ENCODE measurements at places on chromosomes 3 and 15. TPM values are rescaled to one million over a fixed set of nuclear protein-coding genes. Genes with fewer than 3 reads are reported as not detected.

Gene OR5AC2
- polyA plus RNA-seq: not detected

DNA sequence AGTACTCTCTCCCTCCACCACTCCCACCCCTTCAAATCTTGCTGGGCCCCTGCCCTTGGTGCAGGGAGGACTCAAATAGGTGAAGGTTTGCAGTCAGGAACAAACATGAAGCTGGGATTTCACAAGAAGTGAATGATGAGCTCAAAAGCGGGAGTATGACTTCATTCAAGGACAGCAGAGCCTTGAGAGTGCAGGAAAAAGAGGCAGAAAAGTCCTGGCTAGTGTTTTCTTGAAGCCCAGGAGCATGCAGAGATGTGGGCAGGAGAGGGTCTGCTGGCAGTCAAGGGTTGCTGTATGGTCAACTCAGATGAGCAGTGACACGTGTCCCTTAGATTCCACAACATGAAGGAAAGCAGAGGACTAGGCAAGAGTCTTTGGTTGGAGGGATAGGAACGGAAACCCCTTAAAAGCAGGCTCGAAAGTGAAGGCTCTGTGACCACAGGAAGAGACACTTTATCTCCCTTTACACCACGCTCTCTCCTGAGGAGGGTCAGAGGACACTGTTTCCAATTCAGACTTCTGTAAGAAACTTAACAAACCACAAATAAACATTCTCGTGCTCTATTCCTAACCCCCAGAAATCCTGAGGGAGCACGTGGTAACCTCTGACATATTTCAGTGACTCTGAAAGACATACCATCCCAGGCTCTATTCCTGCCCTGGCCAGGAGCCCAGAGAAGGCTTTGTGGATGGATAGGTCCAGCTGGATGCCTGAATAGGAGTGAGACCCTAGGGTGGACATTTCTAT lies 168.0 kb upstream of the NDN start:
- DNase-seq: no peak

- DNase-seq: no peak
Measured at GRCh38 chr3:182046166-182046764, 334.5 kb downstream of the SOX2 start.

GRCh38 chr3:184815046-184815930 lies 3.3 kb downstream of the VPS8 start:
- DNase-seq: no peak

DNA sequence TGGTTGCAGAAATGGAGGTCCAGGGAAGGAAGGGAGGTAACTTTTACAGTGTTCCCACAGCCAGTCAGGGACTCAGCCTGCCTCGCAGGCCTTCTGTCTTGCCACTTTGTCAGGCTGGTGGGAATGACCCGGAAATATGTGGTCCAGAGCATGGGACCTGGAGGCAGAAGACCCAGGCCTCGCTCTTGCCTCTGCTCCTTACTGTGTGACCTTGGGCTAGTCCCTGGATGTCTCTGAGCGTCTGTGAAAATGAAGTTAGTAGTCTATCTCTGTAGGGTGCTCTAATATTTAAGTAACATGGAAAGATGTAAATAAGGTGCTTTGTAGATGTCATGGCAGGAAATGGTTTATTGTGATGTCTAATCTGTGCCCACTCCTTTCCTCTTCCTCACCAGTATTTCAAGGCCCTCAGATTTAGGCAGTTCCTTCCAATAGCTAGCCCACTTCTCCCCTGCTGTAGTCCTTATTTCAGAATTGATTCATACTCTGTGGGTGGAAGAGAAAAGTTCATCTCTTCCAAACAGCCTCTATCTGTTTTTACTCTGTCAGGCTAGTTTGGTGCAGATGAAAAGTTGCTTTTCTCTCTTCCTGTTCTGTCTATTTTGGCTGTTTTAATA lies 9.1 kb downstream of the CORO2B start:
- DNase-seq: no peak

DNA sequence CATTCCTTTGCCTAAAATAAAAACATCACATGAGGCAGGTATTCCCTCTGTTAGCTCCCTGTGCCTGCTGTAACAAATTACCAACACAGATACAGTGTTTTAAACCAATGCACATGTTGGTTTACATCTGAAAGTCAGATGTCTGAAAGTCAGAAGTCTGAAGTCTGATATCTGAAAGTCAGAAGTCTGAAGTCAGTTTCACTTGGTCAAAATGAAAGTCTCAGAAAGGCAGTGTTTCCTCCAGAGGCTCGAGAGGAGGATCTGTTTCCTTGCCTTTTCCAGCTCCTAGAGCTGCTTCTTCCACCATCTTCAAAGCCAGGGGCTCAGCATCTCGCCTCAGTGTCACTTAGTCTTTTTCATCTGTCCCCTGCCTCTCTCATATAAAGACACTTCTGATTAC lies 22.0 kb downstream of the SST start:
- no peak for DNase-seq

DNA sequence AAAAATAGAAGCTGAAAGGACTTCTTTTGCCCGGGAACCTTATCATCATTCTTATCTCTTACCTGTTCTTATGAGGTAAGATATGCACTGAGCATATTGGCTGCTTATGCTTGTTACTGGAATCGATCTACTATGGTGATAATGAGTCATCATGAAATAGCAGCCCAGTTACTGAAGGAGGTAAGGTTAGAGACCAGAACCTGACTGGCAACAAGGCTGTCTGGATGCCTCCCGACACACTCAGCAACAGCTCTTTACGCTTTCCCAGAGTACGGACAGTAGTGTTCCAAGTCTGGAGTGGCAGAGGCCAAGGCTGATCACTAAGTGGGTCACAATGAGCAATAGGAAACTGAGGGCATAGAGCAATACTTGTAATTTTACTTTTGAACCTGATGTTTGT lies 314.1 kb downstream of the NLGN1 start:
- DNase-seq: no peak

- DNase-seq: no peak
Measured at GRCh38 chr15:71002316-71002715, 109.7 kb downstream of the LRRC49 start.

DNA sequence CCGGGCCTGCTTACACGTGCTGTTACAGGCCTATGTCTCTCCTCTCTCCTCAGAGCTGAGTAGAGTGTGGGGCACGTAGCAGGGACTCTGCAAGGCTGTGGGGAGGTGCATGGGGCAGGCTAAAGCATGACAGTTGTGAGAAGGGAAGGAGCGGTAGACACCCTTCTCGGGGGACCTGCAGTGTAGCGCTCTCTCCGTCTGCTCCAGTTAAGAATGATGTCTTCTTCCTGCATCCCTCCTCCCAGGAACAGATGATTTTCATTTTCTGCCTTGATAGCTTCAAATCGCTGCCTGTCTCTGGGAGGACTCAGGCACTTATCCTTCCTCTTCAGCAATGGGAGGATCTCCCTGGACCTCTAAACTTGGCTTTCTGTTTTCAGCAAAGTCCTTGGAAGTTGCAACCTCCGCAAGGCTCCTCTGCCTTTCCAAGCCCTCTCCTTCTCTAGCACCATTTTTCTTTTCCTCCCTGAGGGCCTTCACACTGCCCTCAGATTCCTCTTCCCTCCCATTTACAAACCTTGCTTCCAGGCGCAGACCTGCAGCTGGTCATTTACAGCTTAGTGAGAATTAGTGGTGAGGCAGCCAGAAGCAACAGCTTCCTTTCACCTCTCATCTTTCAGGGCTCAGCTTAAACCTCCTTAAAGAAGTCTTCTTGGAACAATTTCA lies 23.4 kb upstream of the TLE3 start:
- no peak for DNase-seq
